ENCODE measurements at places on chromosomes 11 and 22. TPM values are rescaled to one million over a fixed set of nuclear protein-coding genes. Genes with fewer than 3 reads are reported as not detected.

Gene MAPK8IP1
- 8.3 TPM for polyA plus RNA-seq

Gene OR52H1
- polyA plus RNA-seq = not detected

Gene SYCE3
- 1.5 TPM for polyA plus RNA-seq

Gene NPAS4
- 0.31 TPM for polyA plus RNA-seq

Gene SMDT1
- 143 TPM for polyA plus RNA-seq

Gene PRCP
- polyA plus RNA-seq = 53.0 TPM

Gene LSP1
- 47.0 TPM for polyA plus RNA-seq

Gene CNGA4
- polyA plus RNA-seq = 0.50 TPM

Gene ASCL2
- 5.8 TPM for polyA plus RNA-seq

Gene SUSD2
- polyA plus RNA-seq = 6.9 TPM

Gene LINC01488
- polyA plus RNA-seq = 0.71 TPM

Gene KCTD14
- 8.7 TPM for polyA plus RNA-seq

Gene MS4A1
- polyA plus RNA-seq = not detected

Gene OSBP2
- 25.5 TPM for polyA plus RNA-seq

Gene HSPB2
- polyA plus RNA-seq = 0.19 TPM

Measured in hepatocyte (in vitro differentiated cells).